ENCODE measurements at places on chromosomes 12 and 14. TPM values are rescaled to one million over a fixed set of nuclear protein-coding genes. Genes with fewer than 3 reads are reported as not detected.

- DNase-seq = no peak
Measured at GRCh38 chr14:36900846-36901245, 239.2 kb downstream of the PAX9 start.

GRCh38 chr14:23933108-23933741, 20.3 kb upstream of the DHRS4 start:
- no peak for DNase-seq

GRCh38 chr12:85996280-85996679, 122.2 kb downstream of the NTS start:
- no peak for DNase-seq

The PTPRQ gene
- 0.08 TPM for total RNA-seq

GRCh38 chr12:111426344-111427185, 20.8 kb downstream of the SH2B3 start:
- DNase-seq = no peak

DNA sequence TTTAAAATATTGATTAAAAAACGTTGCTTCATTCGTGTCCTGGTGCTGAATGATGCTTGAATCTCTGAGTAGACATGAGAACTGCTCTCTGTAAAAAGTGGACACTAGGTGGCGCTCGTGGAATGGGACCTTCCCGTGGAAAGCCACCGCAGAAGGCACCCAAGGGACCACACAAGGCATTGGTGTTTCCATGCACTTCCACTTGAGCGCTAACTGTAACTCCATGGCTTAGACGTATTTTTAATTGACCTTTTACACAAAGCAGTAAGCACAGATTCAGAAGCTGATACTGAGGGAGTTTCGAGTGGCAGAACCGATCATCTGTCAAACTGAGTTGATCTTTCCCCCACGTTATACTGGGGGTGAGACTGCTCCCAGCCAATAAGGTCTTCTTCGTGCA, 135.3 kb downstream of the PRKCH start:
- peak; percentile 88 for DNase-seq

- no peak for DNase-seq
Measured at GRCh38 chr12:132558042-132558856, 52.1 kb downstream of the LRCOL1 start.
